ENCODE measurements at places on chromosomes 2 and 18.
A peak's percentile ranks its signal among the peaks of the same experiment; 100 is the strongest.

DNA sequence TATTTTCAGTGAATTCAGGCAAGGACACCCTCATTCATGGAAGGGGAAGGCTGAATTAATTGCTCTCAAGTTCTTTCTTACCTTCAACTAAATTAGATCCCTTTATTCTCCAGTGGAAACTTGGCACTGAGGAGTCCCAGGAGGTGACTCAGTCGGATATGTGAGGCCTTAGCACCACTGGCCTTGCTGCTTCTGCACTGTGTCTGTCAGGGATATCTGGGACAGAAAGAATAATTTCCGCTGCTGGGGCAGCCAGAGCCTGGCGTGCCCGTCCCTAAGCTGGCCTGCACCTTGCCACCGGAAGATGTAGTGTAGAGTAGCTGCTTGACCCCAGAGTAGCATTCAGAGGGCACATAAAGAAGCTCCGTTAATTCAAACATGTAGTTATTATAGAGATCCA lies 53.4 kb downstream of the LIMS1 start:
- DNase-seq, result peak; percentile 44

GRCh38 chr2:236365258-236366048 lies 101.2 kb upstream of the ASB18 start:
- no peak for DNase-seq

DNA sequence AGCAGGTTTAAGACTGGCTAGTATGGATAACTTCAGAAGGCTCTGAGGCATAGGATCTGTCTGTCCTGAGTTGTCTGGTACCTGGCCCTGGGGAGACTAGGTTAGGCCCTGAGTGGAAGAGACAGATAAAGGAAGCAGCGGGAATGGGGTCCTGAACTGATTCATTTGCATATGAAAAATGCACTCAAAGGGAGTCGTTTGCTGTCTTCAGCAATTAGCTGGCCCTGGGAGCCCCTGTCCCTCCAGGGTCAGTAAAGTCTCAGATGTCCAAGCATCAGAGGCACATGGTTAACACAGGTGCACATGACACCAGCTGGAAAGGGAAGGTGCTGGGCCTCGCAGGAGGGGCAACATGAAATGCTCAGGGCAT lies 172.4 kb downstream of the ACOXL start:
- no peak for DNase-seq

DNA sequence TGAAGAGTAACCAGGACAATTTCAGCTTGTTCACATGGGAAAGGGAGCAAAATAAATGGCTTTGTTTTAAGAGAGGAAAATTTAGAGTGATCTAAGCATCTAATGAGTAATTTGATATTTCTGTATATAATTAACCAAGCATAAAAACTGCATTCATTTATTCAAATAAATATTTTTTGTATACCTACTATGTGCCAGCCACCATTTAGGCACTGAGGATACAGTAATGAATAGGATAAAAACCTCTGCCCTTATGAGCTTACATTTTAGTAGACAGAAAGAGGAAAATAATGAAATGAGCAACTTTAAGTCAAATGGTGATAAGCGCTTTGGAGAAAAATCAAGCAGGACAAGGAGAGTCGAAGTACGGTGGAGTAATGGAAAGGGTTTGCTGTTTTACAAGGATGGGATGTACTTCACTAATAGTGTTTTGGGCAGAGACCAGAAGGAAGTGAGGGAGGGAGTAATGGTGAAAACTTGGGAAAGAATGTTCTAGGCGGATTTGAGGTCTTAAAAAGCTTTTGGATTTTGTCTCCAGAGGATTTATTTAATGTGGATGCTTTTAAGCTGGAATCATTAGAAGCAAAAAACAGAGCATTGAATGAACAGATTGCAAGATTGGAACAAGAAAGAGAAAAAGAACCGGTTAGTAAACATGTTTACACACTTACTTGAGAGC lies 17.4 kb downstream of the NDC80 start:
- DNase-seq, result no peak

GRCh38 chr18:67608615-67609273 lies 92.2 kb upstream of the DSEL start:
- DNase-seq, result no peak

- DNase-seq, result no peak
These were observed 173.4 kb downstream of the FHOD3 start for GRCh38 chr18:36470896-36471295.

DNA sequence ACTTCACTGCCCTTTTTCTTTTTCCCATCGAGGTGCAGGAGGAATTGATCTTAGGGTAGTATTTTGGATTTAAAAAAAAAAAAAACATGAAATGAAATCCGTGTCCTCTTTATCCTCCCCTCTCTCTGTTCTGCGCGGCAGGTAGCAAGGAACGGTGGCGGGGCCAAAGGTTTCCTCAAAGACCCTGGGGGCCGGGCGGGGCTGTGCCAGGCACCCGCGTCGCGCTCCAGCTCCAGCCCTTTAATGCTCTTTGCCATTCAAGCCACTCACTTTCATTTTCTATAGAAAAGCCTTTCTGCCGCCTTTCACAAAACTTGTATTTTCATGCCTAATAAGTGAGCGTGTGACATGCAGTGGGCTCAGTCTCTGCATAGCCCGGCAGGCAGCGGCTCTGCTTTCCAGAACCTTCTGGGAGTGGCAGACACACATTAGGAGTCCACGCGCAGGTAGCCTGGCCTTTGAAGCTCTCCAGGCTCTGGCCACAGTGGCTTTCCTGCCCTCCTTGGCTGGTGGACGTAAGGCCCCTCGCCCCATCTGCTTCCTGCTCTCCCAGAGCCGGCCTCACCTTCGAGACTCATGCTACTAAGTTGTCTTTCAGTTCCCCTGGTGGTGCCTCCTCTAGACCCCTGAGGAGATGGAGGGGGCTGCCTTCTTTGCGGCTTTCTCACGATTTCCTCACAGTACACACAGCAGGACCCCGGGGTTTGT lies 41.7 kb downstream of the AGAP1 start:
- DNase-seq, result no peak

DNA sequence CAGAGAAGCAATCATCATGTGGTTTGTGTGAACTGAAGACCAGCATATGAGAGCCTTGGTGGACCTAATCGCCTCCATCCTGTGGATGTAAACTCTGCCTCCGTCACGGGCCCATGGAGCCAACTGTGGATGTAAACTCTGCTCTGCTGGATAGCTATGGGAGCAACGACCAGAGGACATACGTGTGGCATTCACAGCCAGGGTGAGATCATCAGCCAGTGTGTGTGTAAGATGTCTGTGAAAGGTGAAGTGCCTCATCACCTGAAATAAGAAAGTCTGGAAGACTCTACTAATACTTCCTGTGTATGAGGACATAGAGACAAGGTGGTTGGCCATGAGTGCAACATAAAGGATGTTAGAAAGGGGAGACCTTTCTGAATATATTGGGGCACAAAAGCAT lies 63.5 kb downstream of the CYB5A start:
- no peak for DNase-seq

DNA sequence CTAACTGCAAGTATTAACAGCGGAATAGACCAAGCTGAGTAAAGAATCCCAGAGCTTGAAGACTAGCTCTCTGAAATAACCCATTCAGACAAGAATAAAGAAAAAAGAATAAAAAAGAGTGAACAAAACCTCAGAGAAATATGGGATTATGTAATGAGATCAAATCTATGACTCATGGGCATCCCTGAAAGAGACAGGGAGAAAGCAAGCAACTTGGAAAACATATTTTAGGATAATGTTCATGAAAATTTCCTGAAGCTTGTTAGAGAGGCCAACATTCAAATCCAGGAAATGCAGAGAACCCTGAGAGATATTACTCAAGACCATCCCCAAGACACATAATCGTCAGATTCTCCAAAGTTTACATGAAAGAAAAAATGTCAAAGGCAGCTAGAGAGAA lies 17.3 kb downstream of the PFN4 start:
- no peak for DNase-seq

DNA sequence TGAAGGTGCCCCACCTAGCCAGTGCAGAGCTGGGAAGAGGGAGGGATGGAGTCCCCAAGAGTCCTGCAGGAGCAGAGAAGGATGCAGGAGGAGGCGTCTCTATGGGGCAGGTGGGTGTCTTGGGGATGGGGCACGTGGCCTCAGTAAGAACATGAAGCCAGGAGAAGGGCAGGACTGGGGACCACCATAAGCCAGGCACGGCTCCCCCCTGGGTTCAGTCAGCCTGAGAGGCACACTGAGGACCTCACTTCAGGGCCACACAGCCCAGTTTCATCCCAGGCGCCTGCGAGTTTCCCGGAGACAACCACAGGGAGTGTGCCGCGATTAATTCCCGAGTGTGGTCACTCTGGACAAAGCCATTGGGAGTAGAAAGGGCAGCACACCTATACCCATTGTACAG lies 120.3 kb downstream of the GYPC start:
- DNase-seq, result no peak

GRCh38 chr2:36329251-36329650 lies 26.3 kb upstream of the CRIM1 start:
- DNase-seq, result no peak

- DNase-seq, result no peak
These were observed 172.0 kb downstream of the AFF3 start for GRCh38 chr2:99970292-99970868.

DNA sequence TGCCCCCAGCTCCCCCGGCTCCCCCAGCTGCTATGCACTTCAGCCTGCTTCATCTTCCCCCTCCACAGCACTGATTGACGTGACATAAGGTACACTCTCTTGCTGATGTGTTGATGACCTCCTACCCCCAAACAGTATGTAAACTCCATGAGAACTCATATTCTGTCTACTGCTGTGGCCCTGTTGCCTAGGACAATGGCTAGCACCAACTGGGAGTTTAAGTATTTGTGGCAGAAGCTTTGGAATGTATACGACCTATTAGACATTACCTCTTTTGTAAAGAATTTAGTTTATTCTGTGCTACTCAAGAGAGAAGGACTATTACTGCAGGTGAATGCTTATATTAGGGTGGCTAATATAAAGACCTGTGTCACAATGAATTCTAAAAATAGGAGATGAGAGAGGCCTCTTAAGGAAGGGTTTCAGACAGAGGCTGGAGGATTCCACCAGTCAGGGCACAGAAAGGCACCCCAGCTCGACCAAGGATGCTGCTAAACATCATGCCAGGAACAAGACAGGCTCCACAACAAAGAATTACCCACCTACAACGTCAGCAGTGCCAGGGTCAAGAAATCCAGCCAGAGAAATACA lies 60.6 kb downstream of the CABYR start:
- no peak for DNase-seq

GRCh38 chr2:205787761-205788160 lies 105.5 kb downstream of the NRP2 start:
- DNase-seq, result no peak

DNA sequence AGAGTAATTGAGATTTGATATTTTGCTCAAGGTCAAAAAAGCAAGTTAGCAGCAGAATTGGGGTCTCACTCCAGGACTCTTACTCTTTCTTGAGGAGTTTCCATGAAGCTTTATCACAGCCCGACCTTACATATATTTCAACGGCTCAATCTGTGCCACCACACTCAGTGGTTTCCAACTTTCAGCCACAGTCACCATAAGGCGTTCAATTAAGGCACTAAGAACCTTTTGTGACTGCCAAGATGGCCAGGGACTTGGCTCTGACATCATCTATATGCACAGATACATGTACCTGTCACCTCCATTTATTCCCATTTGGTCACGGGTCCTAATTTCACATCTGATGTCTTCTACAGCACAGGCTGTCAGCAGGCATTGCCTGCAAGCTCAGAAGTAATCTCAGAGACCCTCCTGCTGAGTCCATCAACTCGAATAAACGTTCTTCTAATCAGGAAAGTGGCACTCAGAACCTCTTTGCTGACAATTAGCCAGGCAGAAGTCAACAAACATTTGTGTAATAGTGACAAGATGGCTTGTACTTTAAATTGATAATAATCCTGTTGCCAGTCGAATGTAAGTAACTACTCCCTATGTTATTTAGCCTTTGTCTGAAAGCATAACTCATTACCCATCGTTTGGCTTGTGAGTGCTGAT lies 16.1 kb downstream of the DYTN start:
- no peak for DNase-seq

GRCh38 chr18:79855147-79855933 lies 57.6 kb downstream of the KCNG2 start:
- DNase-seq, result no peak

- no peak for DNase-seq
These were observed 319 bp downstream of the ZSCAN30 start for GRCh38 chr18:35289727-35290093.

- DNase-seq, result no peak
These were observed 129.3 kb upstream of the UNC80 start for GRCh38 chr2:209642146-209642820.

DNA sequence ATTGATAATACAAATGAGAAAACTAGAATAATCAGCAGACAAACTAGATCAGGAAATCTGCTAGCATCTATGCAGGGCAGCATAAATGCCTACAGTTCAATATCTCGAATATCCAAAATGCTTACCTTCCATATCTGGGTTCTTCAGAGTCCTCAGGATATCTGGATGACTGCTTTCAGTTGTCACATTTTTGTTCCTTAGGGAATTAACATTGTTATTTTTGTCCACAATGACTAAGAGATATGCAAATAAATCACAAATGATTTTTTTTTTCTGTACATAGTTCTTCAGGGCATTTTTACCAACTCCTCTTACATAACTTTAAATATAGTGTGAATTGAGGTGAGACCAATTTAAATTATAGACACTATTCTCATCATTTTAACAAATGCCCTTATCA lies 80.9 kb downstream of the AQP4 start:
- no peak for DNase-seq

GRCh38 chr18:33097126-33097525 lies 324.3 kb upstream of the KLHL14 start:
- DNase-seq, result no peak

GRCh38 chr2:48356701-48357325 lies 173.1 kb upstream of the STON1 start:
- no peak for DNase-seq

- no peak for DNase-seq
These were observed 9.9 kb upstream of the SULT1C3 start for GRCh38 chr2:108229875-108230274.

DNA sequence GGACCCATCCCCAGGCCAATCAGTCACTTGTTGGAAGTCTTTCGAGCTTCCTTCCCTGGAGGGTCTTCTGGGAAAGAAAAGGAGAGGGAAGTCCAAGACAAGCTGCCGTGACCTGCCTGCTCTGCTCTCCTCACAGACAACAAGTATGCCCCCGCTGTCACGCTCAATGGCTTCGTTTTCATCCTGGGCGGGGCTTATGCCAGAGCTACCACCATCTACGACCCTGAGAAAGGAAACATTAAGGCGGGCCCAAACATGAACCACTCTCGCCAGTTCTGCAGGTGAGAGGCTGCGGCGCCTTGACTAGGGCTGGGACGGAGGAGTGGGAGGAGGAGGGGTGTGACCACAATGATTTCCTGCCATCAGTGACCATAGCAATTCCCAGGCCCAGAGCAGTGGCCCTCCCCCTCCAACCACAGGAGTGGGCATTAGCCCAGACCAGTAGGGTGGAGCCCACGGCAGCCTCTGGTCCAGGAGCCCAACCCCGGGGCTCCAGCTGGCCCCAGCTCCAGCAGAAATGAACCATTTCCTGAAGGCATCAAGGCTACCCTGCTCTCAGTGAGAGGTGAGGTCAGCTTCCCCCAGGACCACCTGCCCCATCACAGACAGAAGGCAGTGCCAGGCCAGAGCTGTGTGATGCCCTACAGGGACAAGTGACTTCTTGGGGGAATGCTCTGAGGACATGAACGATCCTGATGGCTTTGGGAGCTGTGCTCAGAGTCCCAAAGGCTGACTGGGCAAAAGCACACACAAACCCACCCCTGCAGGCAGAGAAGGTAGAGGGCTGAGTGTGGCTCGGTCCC lies 223.1 kb downstream of the ATAD2B start:
- no peak for DNase-seq
